Colonic mucosa (tissue), 4 donors: ENCODE measurements at places on chromosomes 4 and X. TPM values are rescaled to one million over a fixed set of nuclear protein-coding genes. Genes with fewer than 3 reads are reported as not detected.
A peak's percentile ranks its signal among the peaks of the same experiment; 100 is the strongest.

DNA sequence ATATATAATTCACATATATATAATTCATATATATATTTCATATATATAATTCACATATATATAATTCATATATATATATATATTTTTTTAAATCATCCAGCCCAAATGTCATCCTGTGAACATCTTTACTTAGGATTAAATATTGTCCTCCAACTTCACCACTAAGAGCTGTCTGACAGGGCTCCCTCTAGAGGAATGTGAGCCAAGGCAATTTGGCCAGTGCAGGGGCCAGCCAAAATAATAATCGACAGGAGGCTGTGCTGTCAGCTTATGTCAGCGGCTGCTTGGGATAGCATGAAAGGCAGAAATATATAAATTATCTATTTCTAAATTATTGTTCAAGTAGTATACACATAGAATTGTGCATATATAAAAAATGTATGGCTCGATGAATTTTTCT lies 29.5 kb downstream of the EGFL6 start:
- H3K27me3 ChIP-seq = no peaks in the 10 kb centered on the region
- no peaks in the 10 kb centered on the region for H3K4me1 ChIP-seq
- no peak overlapping the region for H3K27ac ChIP-seq
- no peak for DNase-seq
- no peaks in the 10 kb centered on the region for H3K36me3 ChIP-seq

- no peaks in the 10 kb centered on the region for H3K36me3 ChIP-seq
- H3K4me3 ChIP-seq = no peak overlapping the region
- H3K27ac ChIP-seq = peak overlapping the region; percentile 39
- H3K27me3 ChIP-seq = no peaks in the 10 kb centered on the region
Observed at GRCh38 chrX:37455381-37455780, 106.2 kb downstream of the PRRG1 start.

Gene HPSE
- total RNA-seq = 16.7 TPM

DNA sequence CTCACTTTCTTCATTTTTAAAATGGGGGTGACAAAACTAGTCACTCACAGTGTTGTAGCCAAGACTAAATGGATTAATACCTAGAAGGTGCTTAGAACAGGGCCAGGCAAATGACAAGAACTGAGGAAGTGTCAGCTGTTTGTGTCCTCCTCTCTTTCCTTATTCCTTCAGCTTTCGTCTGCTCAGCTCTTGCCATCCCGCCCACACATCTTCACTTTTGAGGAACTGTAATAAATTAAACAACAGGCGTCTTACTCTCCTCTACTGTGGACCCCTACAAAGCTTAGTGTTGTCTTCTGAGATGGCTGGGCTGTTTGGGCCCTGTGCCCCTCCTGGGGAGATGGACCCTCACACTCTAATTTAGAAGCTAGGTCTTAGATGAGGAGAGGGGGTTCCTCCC lies 2.7 kb downstream of the HPSE start:
- H3K27me3 ChIP-seq = no peaks in the 10 kb centered on the region
- no peak for DNase-seq
- H3K36me3 ChIP-seq = no peaks in the 10 kb centered on the region
- peaks cover 3% of the 10 kb centered on the region for H3K4me1 ChIP-seq
- H3K4me3 ChIP-seq = no peak overlapping the region
- no peak overlapping the region for H3K27ac ChIP-seq

- no peak overlapping the region for H3K4me3 ChIP-seq
- no peak overlapping the region for H3K27ac ChIP-seq
- DNase-seq = no peak
- no peaks in the 10 kb centered on the region for H3K27me3 ChIP-seq
- H3K4me1 ChIP-seq = no peaks in the 10 kb centered on the region
Observed at GRCh38 chr4:100166297-100167039, 23.8 kb downstream of the DDIT4L start.

GRCh38 chr4:107453987-107454386 lies 266.0 kb downstream of the PAPSS1 start:
- H3K27ac ChIP-seq = no peak overlapping the region
- no peaks in the 10 kb centered on the region for H3K27me3 ChIP-seq
- H3K36me3 ChIP-seq = no peaks in the 10 kb centered on the region
- H3K4me1 ChIP-seq = no peaks in the 10 kb centered on the region
- no peak for DNase-seq
